GM23248 (cell line): ENCODE measurements at places on chromosomes 13 and 19. TPM values are rescaled to one million over a fixed set of nuclear protein-coding genes. Genes with fewer than 3 reads are reported as not detected.
A peak's percentile ranks its signal among the peaks of the same experiment; 100 is the strongest.

The ZNF850 gene
- total RNA-seq = 1.2 and 1.5 TPM in 2 replicates

The CNFN gene
- not detected in 2 replicates for total RNA-seq

The ETFB gene
- total RNA-seq = 84.3 and 95.9 TPM in 2 replicates

The PSG6 gene
- not detected in 2 replicates for total RNA-seq

The IFT88 gene
- 5.6 and 10.3 TPM in 2 replicates for total RNA-seq

The CEACAM21 gene
- not detected in 2 replicates for total RNA-seq

The DHDH gene
- total RNA-seq = not detected in 2 replicates

The SLC25A41 gene
- total RNA-seq = not detected in 2 replicates

The ELSPBP1 gene
- not detected in 2 replicates for total RNA-seq

The TMEM86B gene
- 0.63 and 2.4 TPM in 2 replicates for total RNA-seq

The NLRP4 gene
- not detected in 2 replicates for total RNA-seq

The PDE4C gene
- total RNA-seq = under 0.01 and 0.22 TPM in 2 replicates

The ANKRD24 gene
- 0.54 and 3.3 TPM in 2 replicates for total RNA-seq

The CHST8 gene
- total RNA-seq = 0.89 and 1.1 TPM in 2 replicates

GRCh38 chr13:34749046-34749445 is 193.0 kb upstream of the NBEA start:
- H3K4me3 ChIP-seq = no peak overlapping the region
- H3K4me1 ChIP-seq = 0 out of 2 replicates have a peak, but pooled peaks cover 7% of the 10 kb centered on the region
- no peak for DNase-seq
- no peak overlapping the region for H3K27ac ChIP-seq

DNA sequence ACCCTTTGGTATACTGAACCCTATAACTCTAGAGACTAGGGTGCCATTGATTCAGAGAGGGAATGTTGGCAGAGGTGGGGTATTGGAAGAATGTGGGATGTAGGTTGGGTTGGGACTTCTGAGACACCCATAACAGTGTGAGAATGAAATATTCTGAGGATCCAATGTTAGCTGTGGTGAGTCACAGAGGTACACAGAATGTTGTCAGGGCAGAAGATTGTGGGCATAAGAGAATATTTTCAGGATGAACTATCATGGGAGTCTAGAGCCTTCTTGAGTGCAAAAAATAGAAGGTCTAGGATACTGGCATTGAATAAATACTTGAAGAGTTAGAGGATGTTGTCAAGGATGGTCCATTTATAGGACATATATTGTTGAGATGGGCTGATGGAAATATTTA is 9.0 kb downstream of the KLK13 start:
- H3K4me3 ChIP-seq = no peak overlapping the region
- peaks cover 12% of the 10 kb centered on the region; the same call in 1 of the 2 replicates for H3K27me3 ChIP-seq
- H3K4me1 ChIP-seq = no peaks in the 10 kb centered on the region
- DNase-seq = peak; percentile 11

- H3K27ac ChIP-seq = peak overlapping the region; percentile 35
- H3K4me1 ChIP-seq = peaks cover 35% of the 10 kb centered on the region
- peak; percentile 35 for DNase-seq
- peak overlapping the region; percentile 54 for H3K4me3 ChIP-seq
These were observed 3.5 kb downstream of the EGLN2 start for GRCh38 chr19:40802300-40803169.

DNA sequence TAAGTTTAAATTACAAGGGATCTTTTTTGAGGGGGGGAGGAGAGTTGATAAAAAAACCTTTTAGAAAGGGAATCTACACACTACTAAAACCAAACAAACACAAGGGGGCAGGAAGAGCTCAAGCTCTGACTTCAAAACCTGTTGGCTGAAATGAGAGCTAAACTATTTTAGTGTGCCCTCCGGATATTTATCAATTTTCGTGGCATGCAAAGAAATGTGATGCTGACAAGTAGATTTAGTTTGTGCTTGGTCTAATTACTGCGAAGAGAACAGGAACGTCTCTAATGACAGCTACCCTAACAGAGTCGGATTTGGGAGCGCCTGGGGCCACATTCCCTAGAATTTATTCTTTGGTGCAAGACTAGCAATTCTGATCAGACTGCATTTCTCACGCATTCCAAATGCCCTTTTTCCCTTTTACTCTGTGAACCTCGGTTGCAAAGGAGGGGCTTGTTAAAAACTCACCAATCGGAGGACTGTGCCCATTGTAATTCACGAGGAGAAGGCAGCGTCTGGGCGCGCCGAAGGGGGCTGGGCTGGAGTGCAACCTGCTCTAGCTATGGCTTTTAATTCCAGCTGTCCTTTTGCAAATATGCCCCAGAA is 802 bp upstream of the FREM2 start:
- DNase-seq = peak; percentile 31
- no peaks in the 10 kb centered on the region for H3K36me3 ChIP-seq
- no peak overlapping the region for H3K27ac ChIP-seq
- H3K27me3 ChIP-seq = peaks cover 59% of the 10 kb centered on the region
- H3K4me3 ChIP-seq = peak overlapping the region; percentile 63
- no peaks in the 10 kb centered on the region for H3K4me1 ChIP-seq

GRCh38 chr13:110616103-110617101 is 1.1 kb downstream of the NAXD start:
- peak overlapping the region; percentile 81 for H3K4me3 ChIP-seq
- H3K27me3 ChIP-seq = no peaks in the 10 kb centered on the region
- no peaks in the 10 kb centered on the region for H3K36me3 ChIP-seq
- peak; percentile 94 for DNase-seq

DNA sequence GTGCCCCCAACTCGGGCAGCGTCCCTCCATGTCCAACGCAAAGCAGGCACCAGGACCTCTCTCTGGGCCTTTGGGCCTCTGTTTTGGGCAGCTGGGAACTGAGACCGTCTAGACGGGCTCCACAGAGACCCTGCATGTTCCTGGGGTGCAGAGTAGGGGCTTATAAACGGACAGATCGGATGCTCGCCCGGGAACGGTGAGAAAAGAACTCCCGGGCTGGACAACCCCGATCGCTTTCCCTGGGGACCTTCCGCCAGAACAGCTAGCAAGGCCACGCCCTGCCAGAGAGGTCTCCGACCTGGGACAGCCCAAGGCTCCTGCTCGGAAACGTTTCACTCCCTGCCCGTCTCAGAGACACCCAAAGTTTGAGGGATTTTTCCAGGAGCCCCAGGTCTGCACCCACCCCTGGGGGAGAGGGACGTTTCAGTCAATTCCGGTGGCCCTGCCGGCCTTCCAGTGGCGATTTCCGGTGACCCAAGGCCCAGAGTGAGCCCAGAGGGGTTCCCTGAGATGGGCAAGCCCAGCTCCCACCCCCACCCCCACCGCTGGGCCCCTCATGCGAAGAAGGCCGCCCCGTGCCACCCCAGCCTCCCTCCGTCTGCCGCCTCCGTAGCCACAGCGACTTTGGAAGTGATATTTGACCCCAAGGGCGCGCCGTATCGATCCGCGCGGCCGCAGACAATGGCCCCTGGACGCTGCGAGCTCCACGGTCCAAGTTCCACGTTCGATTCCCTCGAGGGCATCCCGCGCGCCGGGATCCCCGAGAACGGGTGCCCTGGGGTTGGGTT is 1.7 kb downstream of the NR2F6 start:
- DNase-seq = peak; percentile 81
- H3K36me3 ChIP-seq = no peaks in the 10 kb centered on the region
- H3K27me3 ChIP-seq = no peaks in the 10 kb centered on the region
- peaks cover 26% of the 10 kb centered on the region for H3K4me1 ChIP-seq

- H3K4me1 ChIP-seq = no peaks in the 10 kb centered on the region
- H3K36me3 ChIP-seq = no peaks in the 10 kb centered on the region
These were observed 148.4 kb downstream of the AKAP11 start for GRCh38 chr13:42420304-42420703.

- H3K4me3 ChIP-seq = no peak overlapping the region
- no peaks in the 10 kb centered on the region for H3K36me3 ChIP-seq
- no peaks in the 10 kb centered on the region for H3K27me3 ChIP-seq
- peak overlapping the region; percentile 91 for H3K27ac ChIP-seq
- H3K4me1 ChIP-seq = peaks cover 75% of the 10 kb centered on the region
- no peak for DNase-seq
These were observed 15.2 kb downstream of the IER2 start for GRCh38 chr19:13165162-13165997.

DNA sequence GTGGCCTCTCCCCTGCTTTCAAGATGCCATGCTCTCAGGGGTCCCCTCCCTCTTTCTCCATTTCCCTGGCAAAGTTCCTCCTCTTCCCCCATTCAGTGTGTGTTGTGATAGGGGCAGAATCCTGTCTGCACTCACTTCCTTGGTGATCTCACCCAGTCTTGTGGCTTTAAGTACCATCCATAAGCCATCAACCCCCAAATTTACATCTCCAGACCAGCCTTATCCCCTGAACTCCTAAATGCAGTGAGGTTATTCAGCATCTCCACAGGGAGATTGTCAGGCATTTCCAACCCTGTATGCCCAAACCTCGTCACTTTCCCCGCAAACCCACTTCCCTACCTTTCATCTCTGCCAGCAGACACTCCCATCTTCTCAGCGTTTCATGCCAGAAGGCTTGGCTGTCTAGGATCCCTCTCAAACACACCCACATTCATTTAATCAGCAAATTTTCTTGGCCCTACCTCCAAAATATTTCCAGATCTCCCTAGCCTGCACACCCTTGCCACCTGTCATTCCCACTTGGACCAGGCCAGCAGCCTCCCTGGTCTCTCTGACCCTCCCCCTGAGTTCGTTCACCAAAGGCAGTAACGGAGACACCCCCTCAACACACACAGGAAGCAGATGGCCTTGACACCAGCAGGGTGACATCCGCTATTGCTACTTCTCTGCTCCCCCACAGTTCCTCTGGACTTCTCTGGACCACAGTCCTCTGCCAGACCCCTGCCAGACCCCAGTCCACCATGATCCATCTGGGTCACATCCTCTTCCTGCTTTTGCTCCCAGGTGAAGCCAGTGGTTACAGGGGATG is at the start of gene HCST:
TSS of gene HCST (plus strand) at position 676 of the 808 bp plus-strand sequence. CDS start at position 741, 65 bp downstream.
- no peaks in the 10 kb centered on the region for H3K27me3 ChIP-seq
- H3K4me1 ChIP-seq = peaks cover 34% of the 10 kb centered on the region
- peak; percentile 81 for DNase-seq
- H3K36me3 ChIP-seq = no peaks in the 10 kb centered on the region

- H3K4me3 ChIP-seq = peak overlapping the region; percentile 73
- no peaks in the 10 kb centered on the region for H3K27me3 ChIP-seq
- H3K4me1 ChIP-seq = no peaks in the 10 kb centered on the region
These were observed 6.7 kb upstream of the ZNF606 start for GRCh38 chr19:58009301-58009665.

DNA sequence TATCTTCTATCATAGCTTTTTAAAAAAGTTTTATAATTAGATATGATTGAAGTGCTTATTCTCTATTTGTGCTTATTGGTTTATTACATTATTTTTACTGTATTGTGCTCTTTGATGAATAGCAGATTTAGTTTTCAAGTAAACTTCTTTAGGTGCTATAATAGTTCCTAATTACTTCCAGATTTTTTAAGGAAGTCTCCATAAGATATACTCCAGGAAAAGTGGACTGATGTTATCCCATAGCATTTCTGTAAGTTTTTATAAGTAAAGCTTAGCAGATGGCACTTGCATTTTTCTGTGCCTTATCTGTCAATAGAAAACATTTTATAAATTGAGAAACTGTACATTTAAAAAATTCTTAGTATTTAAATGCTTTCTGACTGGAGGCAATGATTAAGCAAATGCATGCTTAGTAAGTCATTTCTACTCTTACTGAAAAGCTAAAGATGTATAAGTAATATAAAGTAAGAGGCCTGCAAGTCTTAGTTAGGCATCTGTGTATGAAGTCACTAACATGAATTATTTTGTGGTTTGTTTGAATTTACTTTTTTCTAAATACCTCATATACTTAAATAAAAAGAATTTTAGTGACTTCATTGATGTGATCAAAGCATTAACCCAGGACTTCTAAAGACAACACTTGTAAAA is 182.8 kb downstream of the MAB21L1 start:
- no peaks in the 10 kb centered on the region for H3K4me1 ChIP-seq
- H3K27me3 ChIP-seq = no peaks in the 10 kb centered on the region
- H3K36me3 ChIP-seq = no peaks in the 10 kb centered on the region
- H3K4me3 ChIP-seq = no peak overlapping the region
- H3K27ac ChIP-seq = no peak overlapping the region

DNA sequence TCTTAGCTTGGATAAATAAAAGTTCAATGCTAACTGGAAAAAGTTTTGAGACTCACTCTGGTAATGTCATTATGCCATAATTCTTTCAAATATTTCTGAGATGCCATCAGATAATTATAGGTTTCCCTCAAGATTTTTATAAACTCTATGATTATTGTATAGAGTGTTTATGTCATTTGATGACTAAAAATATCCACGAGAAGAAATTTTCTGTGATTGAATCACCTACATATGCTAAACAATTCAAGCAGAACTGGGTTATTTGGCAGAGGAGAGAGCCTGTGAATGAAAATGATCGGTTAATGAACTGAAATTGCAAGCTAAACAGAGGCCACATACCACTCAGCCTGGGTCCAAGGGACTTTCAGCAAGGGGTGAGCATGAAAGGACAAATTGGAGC is 92.6 kb upstream of the TSC22D1 start:
- no peaks in the 10 kb centered on the region for H3K27me3 ChIP-seq
- no peaks in the 10 kb centered on the region for H3K36me3 ChIP-seq
- H3K4me1 ChIP-seq = peaks cover 30% of the 10 kb centered on the region
- peak overlapping the region; percentile 55 for H3K4me3 ChIP-seq

DNA sequence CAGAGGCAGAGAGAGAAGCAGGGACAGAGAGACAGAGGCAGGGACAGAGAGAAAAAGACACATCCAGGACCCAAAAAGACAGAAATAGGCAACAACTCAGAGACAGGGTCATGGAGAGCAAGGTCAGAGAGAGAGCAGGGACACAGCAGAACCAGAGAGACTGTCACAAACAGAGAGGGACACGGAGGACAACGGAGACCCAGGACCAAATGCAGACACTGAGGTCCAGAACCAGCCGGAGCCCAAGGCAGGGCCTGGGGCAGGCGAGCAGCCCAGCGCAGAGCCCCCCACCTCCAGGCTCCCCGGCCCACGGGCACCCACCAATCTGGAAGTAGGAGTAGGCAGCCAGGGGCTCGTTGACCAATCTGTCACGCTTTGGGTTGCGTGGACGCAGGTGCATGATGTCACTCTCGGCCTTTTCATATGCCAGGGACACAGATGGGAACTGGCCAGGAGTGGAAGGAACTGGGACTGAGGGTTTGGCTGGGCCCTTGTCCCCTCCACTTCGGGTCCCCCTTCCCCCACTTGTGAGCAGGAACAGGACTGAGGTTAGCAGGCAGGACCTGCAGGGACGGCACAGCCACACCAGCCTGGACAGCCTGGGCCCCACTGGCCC is 8.1 kb downstream of the TMEM147 start:
- H3K4me3 ChIP-seq = no peak overlapping the region
- H3K27ac ChIP-seq = no peak overlapping the region
- no peaks in the 10 kb centered on the region for H3K36me3 ChIP-seq
- no peaks in the 10 kb centered on the region for H3K27me3 ChIP-seq
- DNase-seq = no peak

DNA sequence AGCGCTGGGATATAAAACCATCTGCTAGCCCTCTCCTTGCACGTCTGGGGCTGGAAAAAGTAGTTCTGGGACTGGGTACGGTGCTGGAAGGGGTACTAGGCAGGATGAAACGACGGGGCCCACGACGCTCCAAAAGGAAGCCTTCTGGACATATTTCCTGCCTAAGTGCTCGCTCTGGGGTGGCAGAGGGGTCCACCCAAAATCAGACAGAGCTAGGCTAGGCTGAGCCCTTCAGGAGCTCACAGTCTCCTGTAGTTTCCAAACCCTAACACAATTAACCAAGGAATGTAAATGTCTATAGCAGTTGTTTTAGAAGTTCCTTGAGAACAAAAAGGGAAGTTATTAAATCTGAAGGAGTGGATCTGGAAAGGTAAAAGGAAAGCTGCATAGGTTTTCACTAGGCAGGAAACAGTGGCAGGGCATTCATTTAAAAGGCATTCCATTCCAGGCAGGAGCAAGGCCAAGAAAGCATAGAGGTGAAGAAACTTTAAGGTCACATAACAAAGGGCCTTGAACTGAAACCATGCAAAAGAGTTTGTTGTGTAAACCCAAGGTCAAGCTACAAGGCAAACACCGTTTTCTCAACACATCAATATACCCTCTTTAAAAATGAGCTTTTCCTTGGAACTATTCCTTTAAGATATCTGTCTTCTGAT is 634 bp upstream of the DIAPH3 start:
- peak overlapping the region; percentile 88 for H3K4me3 ChIP-seq
- H3K27ac ChIP-seq = peak overlapping the region; percentile 71
- peaks cover 26% of the 10 kb centered on the region for H3K4me1 ChIP-seq
- peak; percentile 38 for DNase-seq
